ENCODE measurements at places on chromosomes 11 and 22.

GRCh38 chr11:38332046-38332445 lies 1734.0 kb upstream of the RAG2 start:
- no peak for DNase-seq

GRCh38 chr11:69801513-69802335 lies 17.5 kb downstream of the FGF3 start:
- peak; percentile 8 for DNase-seq

GRCh38 chr11:100830274-100830673 lies 143.2 kb downstream of the ARHGAP42 start:
- no peak for DNase-seq

DNA sequence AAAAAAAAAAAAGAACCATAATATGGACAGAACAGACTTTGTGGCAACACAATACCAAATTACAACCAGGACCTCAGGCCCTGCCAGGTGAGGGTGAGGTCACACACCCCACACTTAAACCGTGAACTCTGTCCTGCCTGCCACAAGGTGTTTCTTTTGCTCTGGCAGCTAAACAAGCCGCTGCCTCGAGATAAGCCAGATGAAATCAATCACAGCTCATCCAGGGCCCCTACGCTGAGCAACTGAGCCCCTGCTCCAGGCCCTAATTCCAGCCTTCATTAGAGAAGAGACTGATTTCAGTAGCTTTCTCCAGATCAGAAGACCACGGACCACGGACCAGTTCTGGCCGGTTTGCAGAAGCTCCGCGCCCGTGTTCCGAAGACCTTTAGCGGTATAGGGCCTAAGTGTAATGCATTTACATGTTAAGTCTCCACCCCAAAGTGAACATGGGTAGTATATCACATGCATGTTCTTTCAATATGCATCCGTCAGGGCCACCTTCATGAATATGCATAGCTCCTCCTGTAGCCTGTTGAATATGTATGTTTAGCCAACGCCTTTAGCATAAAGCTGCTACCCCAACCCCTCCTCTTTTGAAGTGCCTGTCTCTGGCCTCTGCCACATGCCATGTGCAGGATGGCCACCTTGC lies 14.8 kb upstream of the RAC2 start:
- no peak for DNase-seq

DNA sequence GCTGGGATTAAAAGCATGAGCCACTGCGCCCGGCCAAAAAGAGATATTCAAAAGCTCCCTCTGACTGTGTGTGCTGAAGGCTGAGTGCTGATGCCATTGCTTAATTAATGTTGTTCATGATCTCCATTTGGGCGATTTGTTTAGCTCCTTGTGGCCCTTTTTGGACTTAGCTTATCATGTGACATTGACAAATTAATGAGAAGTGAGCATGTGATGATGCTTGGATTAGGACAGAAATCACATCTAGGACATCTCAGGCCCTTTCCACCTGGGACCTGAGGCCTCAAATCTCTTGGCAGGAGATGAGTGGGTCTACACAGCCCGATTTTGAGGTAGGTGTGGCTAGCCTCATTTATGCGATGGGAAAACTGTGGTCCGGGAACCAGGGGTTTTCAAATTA lies 10.4 kb downstream of the EHF start:
- no peak for DNase-seq

- no peak for DNase-seq
Observed at GRCh38 chr11:17528906-17529843, 15.0 kb downstream of the USH1C start.

DNA sequence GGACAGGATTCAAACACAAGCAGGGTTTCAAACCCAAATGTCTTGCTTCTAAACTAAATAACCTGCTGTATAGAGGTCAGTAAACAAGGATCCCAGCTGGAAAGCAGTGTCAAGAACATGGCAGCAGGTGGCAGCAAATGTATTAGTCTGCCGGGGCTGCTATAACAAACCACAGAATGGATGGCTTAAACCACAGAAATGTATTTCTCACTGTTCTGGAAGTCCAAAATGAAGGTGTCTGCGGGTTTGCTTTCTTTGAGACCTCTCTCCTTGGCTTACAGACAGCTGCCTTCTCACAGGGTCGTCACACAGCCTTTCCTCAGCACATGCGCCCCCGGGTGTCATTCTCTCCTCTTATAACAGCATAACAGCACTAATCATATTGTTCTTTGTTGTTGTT lies 65.1 kb upstream of the LRRC55 start:
- DNase-seq, result no peak

- no peak for DNase-seq
Observed at GRCh38 chr11:112727341-112727841, 233.8 kb upstream of the NCAM1 start.

- DNase-seq, result no peak
Observed at GRCh38 chr22:27032091-27032761, 374.8 kb downstream of the MIAT start.

DNA sequence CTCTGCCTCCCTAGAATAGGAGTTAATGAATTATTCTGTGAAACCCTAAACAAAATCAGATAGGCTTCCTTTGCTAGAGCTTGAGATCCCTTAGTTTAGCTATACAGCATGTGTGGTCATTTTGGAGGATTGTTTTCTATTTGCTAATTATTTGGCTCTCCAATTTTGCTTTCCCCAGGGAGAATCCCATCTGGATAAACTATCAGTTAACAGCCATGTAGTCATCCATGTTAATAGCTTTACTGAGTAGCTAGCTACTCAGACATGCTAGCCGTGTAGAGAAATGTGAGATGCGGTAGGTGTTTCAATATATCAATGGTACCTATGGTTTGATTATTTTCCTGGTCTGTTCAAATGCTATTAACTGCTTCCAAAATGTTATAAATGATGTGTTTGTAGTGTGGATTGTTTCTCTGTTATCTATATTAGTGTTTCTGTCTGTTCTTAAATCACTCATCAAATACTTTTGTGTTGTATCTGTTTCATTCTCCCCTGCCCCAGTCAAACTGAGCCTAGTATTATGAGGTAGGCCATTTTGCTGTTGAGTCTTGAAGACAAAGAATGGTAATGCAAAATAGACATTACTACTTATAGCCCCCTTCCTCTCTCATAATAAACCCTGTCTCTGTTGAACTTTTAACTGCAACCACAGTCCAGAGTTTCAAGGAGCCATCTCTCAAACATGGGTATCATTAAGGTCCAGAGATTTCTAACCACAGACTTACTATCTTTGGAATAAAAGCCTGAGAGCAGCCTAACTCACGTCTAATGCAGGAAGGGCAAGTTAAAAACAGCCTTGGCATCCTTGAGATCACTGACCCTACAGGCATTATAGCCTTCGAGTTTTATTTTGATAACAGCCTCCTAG lies 56.1 kb upstream of the GRAMD1B start:
- no peak for DNase-seq

DNA sequence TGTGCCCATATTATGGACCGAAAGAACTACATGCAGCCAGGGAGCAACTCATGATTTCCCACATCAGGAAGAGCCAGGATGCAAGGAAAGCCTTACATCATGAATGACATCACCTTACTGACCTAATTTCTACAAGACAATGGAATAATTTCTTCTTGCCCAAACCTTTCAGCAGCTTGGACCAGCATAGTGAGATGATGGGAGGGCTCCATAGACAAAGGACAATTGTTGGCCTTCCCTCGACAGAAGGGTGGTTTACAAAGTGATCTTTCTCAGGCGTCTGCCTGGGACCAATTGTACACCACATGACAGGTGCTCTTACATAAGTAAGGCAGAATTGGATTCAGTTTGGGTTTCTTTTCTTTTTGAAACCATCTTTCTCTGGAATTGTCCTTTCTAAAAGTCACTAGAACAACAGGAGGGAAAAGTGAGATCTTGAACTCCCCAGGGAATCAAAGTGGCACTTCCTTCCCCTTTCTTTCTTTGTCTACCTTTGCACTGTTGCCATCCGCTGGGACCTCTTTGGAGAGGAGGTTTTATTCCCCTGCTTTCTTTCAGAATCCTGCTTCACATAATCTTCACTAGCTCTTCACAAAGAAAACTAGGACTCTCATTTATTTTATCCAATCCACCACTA lies 51.7 kb upstream of the PAK1 start:
- no peak for DNase-seq

GRCh38 chr11:123052901-123053721 lies 8.8 kb downstream of the HSPA8 start:
- no peak for DNase-seq

DNA sequence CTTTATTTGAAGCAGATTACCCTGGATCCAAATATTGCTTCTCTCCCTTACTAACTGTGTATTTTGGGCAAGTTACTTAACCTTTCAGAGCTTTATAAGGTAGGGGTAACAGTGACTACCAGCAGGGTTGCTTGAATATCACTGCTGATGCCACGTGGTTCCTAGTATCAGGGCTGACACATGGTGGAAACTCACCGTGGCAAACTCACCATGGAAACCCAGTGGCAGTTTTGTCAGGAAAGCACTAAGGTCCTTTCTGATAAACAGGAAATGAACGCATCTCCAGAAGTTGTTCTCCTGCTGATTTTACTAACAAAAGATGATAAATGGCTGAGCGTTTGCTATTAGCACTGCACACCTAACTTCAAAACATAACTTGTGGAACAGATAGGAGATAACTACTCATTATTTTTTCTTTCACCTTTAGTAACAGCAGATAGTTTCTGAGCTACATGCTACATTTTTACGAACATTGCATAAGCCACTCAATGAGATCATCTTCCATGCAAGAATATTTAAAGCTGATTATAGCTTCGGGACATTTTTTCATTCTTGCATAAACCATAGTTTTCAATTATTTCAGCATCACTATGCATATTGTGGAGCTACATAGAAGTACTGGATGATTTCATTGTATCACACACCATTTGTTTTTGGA lies 59.7 kb upstream of the RAG2 start:
- no peak for DNase-seq

DNA sequence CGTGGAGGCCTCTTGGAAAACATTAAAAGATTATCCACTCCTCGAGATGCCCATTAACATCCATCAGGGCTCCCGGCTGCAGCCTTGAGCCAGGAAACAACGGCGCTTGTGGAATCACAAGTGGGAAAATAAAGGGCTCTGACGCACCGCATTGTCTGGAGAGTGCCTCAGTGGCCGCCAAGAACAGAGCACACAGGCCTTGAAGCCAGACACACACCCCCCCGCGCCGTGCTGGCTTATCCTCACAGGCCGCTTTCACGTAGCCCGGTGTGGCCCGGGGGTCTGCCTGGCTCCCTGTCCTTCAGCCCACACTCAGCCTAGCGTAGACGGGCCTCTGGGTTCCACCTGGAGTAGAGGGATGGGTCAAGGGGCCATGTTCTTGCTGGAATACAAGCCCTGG lies 1020.5 kb downstream of the BRD1 start:
- DNase-seq, result no peak

DNA sequence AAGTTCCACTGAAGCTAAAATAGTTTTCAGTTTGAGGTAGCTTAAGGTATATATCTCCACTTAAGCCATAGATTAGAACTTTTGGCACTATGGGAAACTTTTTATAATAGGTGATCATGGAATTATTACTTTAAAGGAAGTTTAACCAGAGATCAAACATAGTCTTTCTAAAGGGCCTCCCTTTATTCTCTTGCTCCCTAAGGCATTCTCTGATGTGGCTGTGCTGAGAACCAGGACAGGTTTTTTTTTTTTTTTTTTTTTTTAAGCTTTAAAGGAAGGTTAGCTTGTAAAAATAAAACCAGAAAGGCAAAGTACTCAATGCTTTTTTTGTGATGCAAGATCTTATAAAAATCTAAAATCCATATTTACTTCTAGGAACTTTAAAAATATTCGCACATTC lies 2.9 kb upstream of the MRPL48 start:
- no peak for DNase-seq

- DNase-seq, result no peak
Observed at GRCh38 chr11:94776351-94777321, 8.5 kb downstream of the AMOTL1 start.

DNA sequence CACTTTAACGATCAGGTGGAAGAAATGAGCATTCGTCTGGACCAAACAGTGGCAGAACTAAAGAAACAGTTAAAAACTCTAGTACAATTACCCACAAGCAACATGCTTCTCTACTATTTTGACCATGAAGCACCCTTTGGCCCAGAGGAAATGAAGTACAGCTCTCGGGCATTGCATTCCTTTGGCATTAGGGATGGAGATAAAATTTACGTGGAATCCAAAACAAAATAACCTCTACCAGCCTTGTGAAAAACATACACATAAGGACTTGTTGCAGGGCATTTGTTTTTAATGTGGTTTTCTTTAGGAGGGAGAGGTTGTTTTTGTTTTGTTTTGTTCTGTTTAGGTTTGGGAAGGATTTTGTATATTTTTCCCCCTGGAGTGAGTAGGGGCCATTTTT lies 14.2 kb upstream of the TECTA start:
- no peak for DNase-seq

GRCh38 chr22:31613286-31613903 lies 48.6 kb downstream of the PISD start:
- DNase-seq, result no peak

- no peak for DNase-seq
Observed at GRCh38 chr11:111585371-111585770, 16.9 kb upstream of the SIK2 start.
